ENCODE measurements at places on chromosomes 6 and 20.

- DNase-seq, result no peak
Measured at GRCh38 chr6:99467509-99468106, 42.5 kb upstream of the PNISR start.

DNA sequence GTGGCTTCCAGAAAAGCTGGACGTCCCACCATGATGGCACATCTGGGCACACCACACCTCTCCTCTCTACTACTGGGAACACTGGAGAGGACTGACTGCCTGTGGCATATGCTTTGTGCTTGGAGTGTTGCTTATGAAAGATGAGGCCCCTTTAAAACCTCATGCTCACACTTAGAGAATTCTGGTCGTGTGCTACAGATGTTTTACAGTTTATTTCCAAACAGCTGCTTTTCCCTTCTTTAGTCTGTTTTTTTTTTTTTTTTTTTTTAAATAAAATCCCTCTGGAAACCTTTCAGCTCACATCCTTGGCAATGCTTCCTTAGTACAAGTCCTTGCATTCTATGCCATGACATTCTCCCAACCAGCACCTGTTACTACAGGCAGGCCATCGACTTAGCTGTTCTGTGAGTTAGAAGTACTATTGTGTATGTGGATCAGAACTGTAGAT lies 60.3 kb downstream of the BMP6 start:
- no peak for DNase-seq

DNA sequence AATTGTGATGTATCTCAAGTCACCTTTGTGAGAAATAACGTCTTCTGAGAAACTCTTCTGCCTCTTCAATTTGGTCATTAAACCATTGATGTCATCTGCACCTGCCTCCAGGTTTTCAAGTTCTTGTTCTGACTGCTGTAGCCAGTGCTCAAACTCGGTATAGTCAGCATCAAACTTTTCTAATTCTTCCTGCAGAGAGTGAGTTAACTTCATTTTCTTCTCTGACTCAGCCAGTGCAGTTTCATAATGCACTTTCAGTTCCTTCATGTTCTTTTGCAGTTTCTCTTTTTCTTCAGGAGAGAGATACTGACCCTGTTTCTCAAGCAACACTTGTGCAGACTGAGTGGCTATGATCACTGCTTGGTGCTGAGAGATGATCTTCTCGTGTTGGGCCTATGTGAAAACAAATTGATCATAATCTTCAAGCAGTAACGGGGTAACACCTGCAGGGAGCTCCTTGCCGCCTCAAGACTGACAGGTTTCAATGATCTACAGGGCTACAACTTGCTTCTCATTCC lies 48.8 kb downstream of the DST start:
- no peak for DNase-seq

GRCh38 chr6:132140189-132140588 lies 189.0 kb upstream of the CCN2 start:
- DNase-seq, result no peak

DNA sequence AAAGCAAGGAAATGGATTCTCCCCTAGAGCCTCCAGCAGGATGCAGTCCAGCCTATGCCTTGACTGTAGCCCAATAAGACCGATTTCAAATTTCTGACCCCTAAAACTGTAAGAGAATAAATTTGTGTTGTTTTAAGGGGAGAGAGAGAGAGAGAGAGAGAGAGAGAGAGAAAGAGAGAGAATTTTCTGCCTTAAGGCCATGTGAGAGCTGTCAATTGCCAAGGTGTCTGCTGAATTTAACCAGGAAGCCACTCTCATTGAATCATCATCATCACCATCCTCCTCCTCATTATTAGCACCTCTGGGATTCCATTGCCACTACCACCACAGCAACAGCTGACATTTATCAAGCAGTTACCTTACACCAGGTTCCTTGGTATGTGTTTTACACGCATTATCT lies 27.8 kb upstream of the TNFRSF21 start:
- no peak for DNase-seq

GRCh38 chr20:42594011-42594410 lies 595.7 kb downstream of the PTPRT start:
- no peak for DNase-seq

Data from AG09319 (cell line).